ENCODE measurements at places on chromosomes 11 and 22.

DNA sequence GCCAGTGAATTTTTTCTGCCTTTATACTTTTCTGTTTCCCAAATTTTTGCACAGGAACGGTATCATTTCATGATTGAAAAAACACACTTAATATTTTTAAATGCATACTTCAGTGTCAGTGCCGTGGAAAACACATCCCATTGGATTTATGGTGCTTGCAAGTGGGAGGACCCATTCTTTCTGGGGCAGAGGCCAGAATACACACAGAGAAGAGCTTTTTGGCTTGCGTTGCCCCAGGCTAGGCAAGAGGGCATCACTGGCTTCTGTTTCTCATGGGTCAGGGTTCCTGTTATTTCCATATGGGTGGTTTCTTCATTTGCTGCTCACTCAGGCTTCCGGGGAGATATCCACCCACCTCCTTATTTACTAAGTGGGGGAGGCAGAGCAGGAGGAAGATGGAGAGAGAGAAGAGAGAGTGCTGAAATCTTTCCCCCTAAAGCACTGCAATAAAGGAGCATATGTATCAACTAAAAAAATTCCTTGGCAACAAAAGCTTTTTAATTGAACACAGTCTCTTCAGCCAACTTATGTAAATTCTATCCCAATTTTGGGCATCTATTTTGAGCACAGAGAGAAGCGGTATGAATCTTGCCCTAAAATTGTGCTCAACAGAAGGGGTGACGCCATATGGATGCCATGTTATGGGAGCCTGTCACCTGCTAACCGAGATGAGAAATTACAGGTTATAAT is 66.0 kb upstream of the KIRREL3 start:
- no peak for DNase-seq

DNA sequence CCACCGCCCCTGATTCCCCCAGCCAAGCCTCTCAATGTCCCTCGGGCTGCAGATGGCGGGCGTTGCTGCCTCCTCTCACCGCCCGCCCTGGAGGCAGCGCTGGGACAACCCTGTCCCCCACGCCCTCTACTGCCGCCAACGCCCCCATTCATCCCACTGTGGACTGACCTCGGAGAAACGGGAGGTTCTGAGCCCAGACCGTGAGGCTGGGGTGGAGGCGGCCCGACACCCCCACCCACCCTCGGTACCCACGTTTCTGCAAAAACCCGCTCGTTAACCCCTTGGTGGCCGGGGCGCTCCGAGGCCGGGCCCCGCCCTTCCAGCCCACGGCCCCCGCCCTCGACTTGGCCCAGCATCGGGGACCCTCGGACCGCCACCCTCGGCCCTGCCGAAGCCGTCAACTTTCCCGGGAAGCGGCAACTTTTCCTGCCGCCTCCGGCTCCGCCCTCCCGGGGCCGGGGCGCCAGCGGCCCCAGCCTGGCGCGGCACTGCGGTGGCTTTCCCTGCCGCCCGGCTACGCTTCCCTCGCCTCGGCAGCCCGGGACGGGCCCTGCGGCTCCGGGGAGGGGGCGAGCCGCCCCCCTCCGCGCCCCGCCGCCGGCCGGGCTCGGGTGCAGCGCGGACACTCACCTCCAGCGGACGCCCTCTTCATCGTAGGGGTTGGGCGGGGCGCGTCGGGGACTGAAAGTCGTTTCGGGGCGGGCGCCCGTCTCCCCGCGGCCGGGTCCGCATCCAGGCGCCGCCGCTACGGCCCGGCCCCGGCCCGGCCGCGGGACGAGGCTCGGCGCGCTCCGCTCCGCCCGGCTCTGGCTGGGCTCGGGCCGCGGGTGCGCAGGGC is 458 bp downstream of the RTN4R start:
- no peak for DNase-seq

DNA sequence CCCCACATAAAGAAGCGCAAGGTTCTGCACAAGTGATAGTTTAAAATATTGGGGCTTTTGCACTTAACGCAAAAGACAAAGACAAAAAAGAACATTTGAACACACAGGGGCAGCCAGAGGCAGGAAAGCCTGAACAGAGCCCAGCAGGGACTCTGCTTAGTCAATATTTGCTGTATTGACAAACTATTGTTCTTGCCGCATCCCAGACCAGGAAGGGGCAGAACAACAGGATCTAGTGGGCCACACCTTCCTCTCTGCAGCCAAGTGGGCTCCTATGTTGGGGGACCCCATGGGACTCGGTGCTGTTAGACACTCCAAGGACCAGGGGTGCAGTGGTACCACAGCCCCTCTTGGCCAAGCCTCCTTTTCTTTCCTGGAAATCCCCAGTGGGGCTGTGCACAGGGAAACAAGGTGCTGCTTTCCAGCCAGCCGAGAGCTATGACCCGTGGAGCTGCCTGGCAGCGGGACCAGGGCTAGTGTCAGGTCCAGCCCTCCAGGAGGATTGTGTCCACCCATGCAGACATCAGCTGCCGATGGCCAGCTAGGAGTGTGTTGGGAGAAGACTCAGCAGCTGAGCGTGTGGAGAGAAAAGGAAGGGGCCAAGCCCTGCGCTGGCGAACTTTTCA is 43.3 kb upstream of the ANO1 start:
- DNase-seq: no peak

GRCh38 chr11:19995145-19995544 is 165.1 kb downstream of the DBX1 start:
- peak; percentile 88 for DNase-seq

- no peak for DNase-seq
Measured at GRCh38 chr11:117020869-117021564, 77.2 kb downstream of the SIK3 start.

DNA sequence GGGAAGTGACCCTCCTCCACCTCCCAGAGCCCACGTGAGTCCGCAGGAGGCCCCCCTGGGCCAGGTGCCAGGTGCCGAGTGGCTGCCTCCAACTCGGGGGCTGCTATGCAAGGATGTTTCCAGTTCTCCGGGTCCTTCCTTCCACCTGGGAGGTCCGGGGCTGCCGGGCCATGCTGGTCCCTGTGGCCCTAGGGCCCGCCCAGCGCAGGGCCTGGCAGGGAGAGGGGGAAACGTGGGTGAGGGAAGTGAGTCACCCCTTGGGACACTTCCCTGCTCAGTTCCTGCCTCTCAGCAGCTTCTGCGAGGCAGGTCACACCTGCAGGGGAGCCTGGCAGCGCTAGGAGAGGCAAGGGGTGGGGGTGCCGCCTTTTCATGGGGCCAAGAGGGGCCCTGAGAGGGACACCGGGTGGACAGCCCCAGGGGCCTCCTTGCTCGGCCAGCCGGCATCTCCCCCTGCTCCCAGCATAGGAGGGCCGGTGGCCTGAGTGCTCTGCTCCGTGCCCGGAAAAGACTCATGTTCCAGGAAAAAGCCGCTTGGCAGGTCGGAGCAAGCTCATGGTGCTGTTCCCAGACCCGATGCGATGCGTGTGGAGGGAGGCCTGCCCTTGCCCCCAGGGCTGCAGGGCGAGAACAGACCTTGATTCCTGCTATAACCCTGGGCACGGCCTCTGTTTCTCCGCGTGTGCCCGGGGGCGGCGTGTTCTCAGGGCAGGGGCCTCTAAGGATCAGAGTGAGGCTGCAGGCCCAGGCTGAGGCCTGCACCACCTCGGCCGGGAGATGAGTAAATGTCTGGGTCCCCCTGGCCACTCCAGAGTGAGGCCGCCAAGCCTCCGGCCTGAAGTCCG is 30.3 kb upstream of the WNT7B start:
- peak; percentile 85 for DNase-seq

- no peak for DNase-seq
Measured at GRCh38 chr11:94641167-94641761, 74.1 kb downstream of the PIWIL4 start.

DNA sequence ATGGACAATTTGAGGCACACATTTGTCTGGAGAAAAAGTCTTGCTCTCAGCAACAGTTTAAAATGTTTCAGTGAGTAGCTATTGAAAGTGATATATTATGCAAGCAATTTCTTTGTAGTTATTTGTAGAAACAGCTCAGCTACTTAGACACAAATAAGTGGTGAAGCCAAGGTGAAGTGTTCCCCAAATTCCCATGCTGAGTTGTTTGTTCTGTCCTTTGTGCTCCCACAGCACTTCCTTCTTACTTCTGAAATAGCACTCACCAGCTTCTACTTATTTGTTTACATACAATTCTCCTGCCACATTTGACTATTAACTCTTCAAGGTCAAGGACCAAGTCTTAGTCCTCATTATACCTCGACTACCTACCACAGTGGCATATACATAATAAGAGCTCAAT is 638.6 kb upstream of the LRRC4C start:
- DNase-seq: no peak

- DNase-seq: no peak
Measured at GRCh38 chr11:75022296-75022695, 33.6 kb downstream of the NEU3 start.

All from HCEC 1CT (cell line).